ENCODE measurements at places on chromosomes 1 and 21.

GRCh38 chr1:201053155-201053860, 29.8 kb upstream of the KIF21B start:
- no peak for DNase-seq

DNA sequence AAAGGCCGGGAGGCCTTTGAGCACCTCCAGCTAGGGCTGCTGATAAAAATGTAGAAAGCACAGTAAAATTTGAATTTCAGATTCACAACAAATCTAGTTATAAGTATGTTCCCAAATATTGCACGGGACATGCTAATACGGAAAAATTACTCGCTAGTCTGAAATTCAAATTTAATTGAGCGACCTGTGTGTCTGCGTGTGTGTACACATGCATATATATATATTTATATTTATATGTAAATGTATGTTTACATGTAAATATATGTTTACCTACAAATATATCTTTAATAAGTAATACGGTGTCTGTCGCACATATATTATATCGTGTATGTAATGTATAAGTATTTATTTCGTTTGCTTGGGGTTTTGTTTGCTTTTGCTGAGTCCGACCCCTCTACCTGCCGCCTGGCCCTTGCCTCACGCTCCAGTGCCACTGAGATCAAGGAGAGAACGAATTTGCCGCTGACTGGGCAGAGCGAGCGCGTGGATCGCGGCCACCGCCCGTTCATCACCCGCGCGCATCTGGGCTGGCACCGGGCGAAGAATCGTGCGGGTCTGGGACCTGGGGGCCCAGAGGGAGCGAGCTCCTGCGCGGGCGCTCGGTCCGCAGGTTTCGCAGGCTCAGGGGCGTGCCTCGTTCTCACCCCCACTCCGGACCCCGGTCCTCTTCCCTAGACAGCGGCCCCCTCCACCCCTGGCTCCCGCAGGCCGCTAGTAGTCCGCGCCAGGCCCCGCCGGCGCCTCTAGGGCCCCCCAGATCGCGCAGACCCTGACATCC, 534 bp upstream of the WRAP73 start:
- no peak for DNase-seq

- no peak for DNase-seq
Observed at GRCh38 chr1:78855258-78855657, 151.3 kb downstream of the ADGRL4 start.

GRCh38 chr1:234734869-234735268, 124.9 kb upstream of the IRF2BP2 start:
- no peak for DNase-seq

DNA sequence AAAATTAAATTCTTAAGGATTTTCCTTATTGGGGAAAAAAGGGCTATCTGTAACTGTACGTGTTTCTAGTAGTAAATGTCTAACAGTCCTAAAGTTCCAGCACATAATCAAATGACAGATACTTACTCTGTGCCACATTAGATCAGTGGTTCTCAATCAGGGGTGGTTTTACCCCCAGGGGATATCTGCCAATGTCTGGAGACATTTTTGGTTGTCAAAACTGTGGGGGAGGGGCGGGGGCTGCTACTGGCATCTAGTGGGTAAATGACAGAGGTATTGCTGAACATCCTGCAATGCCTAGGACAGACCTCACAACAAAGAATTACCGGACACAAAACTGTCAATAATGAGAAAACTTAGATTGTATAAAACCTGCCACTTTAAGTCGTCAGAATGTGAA, 33.4 kb upstream of the PTPRC start:
- DNase-seq: no peak

- peak; percentile 56 for DNase-seq
Observed at GRCh38 chr21:32569261-32570230, 15.8 kb downstream of the TCP10L start.

DNA sequence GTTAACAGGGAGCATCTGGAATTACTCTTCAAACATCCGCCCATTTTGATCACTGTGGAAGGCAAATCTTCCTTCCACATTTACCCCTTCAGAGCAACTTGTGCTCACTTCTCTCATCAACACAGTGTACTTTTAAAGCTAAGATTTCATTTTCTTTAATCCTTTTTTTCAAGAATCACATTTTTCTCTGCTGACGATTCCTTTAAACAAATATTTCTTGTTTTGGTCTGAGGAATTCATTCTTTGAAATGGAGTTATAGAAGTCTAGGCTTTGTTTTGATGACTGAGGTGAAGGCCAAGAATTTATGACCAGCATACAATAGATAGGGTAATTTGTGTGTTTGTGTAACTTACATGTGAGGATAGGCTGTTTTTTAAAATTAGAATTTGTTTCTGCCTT, 25.6 kb downstream of the LRRC42 start:
- DNase-seq: no peak

GRCh38 chr1:76892675-76893074, 25.4 kb downstream of the ST6GALNAC5 start:
- DNase-seq: no peak

DNA sequence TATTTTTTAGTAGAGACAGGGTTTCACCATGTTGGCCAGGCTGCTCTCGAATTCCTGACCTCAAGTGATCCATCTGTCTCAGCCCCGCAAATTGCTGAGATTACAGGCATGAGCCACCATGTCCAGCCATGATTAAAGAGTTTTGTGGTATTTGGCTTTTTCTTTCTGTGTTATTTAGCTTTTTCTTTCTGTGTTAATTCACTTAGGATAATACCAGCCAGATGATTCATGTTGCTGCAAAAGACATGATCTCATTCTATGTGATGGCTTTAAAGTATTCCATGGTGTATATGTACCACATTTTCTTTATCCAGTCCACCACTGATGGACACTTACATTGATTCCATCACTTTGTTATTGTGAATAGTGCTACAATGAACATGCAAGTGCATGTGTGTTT, 1135.2 kb downstream of the AMY1C start:
- no peak for DNase-seq
